Bronchial epithelial cell (primary cell): ENCODE measurements at places on chromosomes 13 and 19.

- DNase-seq = no peak
These were observed 556.7 kb downstream of the PCDH9 start for GRCh38 chr13:66673401-66673800.

DNA sequence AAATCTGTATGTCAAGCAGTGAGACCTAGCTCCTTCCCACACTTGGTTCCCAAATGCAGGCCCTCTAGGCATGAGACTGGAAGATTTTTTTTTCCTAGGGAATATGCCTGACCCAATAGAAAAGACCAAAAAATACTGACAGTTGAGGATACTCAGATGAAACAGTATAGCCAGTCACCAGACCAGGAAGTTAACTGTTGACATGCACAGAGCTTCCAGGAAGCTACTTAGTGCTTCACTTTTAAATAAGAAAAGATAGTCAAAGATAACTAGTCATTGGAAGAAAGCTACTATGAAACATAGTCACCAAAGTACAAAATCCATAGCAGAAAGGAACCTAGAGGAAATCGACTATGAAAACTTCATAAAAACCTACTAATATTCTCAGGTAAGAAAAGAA is 32.3 kb downstream of the BRCA2 start:
- no peak for DNase-seq

DNA sequence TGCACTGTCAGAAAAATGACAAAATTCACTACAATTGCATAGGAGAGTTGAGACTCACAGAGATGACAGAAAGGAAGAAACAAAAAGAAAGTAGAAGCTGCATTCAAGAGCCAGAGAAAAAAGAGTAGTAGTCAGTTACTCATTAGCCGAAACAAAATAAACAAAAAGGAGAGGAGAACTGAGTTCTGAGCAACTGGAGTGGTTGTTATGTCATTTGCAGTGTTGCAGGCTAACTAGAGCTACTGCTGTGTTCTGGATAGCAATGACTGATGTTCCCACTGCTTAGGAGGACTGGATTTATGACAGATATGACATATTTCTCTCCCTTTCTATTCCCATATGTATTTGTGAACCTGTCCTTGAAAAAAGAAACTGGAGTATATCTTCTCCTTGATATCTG is 482.6 kb downstream of the RFC3 start:
- peak; percentile 40 for DNase-seq

GRCh38 chr13:45847554-45848224 is 3.9 kb downstream of the SIAH3 start:
- no peak for DNase-seq

- DNase-seq = peak; percentile 89
These were observed 103.8 kb downstream of the KL start for GRCh38 chr13:33119856-33120543.

DNA sequence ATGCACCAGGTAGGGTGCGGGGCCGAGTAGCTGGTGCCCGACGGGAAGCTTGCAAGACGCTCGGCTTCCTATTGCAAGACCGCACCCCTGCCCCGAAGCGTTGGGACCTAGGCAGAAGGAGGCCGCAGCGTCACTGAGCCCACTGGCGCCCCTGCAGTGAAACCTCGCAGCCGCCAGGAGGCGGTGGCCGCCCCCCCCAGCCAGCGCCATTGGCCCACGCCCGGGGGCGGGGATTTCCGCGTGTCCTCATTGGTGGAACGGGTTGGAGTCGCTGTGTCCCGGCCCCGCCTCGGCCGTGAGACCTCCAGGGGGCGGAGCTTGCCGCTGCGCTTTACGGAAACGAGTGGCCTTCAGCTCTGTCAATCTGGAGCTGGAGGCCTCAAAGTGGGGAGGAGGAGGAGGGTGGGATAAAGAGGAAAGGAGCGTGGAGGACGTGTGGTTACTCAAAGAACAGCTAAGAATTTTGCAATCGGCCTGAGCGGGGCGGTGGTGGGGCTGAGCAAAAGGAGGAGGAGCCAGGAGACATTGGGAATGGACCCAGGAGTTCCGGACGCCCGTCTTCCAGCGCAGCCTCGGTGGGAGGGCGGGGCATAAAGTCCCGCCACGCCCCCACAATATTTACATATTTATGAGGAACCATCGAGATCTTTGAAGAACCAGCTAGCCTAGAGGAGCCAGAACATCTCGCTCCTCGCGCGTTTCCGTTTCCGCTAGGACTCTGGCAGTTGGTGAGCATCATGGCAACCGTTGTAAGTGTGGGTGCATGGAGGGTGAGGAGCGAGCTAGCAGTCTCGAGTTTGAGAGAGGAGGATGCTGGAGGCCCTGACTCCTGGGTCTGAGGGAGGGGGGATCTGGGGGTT is at the start of the genes GYS1 and RUVBL2:
Gene GYS1 (minus strand): TSS at position 135 of the 860 bp plus-strand sequence. CDS start 197 bp downstream, outside the sequence.
Gene RUVBL2 (plus strand): TSS at position 713 of the 860 bp plus-strand sequence. CDS start 25 bp downstream, at position 738.
- DNase-seq = peak; percentile 98

DNA sequence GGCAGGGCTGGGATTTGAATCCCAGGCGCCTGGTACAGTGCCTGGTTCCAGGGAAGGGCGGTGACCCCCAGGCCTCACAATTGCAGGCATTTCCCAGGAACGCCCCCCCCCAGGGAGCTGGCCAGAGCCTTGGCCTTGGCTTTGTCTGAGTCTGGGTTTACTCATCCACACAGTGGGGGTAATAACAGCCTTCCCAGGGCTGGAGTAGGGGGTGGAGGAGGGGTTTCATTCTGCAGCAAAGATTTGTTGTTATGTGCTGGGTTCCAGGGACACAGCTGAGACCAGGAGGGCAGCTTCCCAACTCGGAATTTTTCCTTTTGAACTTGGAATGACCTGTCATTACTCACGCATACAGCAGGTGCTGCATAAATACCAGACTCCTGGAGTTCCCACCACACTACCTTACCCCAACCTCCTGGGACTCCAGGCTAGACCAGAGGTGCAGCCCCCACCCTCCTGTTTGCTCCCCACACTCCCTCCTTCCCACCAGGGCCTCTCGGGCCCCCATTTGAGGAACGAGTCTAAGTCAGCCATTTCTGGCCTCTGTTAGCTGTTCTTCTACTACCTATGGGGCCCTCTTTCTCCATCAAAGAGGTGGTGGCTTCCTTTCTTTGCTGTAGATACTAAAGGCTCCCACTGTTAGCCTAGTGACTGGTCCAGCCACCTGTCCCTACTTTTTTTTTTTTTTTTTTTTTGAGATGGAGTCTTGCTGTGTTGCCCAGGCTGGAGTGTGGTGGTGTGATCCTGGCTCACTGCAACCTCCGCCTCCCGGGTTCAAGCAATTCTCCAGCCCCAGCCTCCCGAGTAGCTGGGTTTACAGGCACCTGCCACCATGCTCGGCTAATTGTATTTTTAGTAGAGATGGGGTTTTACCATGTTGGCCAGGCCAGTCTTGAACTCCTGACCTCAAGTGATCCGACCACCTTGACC is 1.6 kb upstream of the ADAMTS10 start:
- no peak for DNase-seq

GRCh38 chr13:40530961-40531360 is 135.5 kb downstream of the FOXO1 start:
- no peak for DNase-seq

DNA sequence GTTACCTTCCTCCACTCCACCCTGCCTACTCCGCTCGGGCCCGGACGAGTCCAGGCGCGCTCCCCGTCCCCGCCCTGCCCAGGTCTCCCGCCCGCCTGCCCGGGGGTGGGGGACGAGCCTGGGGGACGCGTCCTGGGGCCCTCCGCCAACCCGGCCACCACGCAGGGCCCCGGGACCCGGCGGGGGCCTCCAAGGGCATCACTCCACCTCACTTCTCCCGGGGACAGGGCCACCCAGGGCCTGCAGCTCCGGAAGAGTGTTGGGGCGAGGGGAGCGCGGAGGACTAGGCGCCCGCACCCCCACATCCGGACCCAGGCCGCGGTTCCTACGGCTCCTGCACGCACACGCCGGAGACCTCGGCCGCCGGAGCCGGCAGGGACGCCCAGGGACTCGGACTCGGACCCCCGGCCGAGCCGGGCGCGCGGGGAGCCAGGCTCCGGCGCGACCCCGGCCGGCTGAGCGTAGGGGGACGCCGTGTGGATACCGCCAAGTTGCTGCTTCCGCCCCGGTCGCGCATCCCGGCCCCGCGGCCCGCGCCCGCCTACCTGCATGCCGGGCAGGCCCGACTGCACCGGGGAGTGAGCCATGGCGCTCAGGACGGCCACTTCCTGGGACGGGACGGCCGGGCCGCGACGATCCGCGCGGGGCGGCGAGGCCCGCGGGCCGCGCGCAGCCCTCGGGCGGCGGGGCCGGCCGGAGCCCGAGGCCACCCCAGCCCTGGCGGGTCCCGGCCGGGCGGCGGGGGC is 534 bp downstream of the STK24 start:
- no peak for DNase-seq

GRCh38 chr19:46428239-46429135 is at the start of gene PNMA8C:
TSS of gene PNMA8C (minus strand) at chr19:46428936. CDS start at chr19:46428359, 577 bp downstream.
- DNase-seq = no peak

DNA sequence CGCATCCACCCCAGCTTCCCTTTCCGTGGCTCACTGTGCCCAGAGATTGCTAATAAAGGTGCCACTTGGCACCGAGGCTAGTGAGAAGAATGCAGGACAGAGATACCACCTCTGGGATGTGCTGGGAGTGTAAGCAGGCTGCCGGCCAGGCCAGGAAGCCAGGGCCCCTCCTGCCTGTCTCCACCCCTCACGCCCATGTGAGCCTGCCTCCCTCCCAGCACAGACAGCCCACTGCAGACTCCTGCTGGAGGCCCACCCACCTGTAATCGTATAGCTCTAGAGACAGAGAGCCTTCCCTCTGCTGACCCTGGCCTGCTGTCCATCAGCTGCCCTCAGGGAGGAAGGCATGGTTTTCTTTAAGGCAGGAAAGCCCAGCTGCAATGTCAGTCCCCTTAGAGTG is 13.9 kb downstream of the VSTM2B start:
- DNase-seq = no peak
